ENCODE measurements at places on chromosomes 16 and 17.

DNA sequence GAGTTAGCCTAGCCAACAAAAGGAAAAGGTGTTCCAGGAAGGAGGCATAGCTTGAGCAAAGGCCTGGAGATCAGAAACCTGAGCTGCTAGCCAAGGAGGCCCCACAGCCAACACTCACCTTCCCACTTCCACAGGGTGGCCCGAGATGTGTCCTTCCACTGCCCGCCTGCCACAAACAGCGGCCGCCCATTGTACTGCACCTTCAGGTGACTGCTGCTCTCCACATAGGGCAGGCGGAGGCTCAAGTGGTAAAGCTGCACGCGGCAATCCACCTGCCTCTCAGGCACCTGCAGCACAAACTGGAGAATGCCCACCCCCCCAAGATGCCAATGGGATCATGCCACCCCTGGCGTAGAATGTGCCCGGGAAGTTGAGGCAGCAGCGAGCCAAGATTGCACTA, 111.5 kb downstream of the RMI2 start:
- no peak for DNase-seq

- DNase-seq, result no peak
Measured at GRCh38 chr17:41614098-41614497, 1.5 kb upstream of the KRT16 start.

- no peak for DNase-seq
Measured at GRCh38 chr17:76738468-76738850, 540 bp downstream of the MFSD11 start.

GRCh38 chr17:2580661-2581060, 12.8 kb upstream of the PAFAH1B1 start:
- DNase-seq, result no peak

GRCh38 chr17:21370430-21370829, 5.7 kb upstream of the KCNJ12 start:
- DNase-seq, result no peak
